ENCODE measurements at places on chromosomes 16 and 17.

DNA sequence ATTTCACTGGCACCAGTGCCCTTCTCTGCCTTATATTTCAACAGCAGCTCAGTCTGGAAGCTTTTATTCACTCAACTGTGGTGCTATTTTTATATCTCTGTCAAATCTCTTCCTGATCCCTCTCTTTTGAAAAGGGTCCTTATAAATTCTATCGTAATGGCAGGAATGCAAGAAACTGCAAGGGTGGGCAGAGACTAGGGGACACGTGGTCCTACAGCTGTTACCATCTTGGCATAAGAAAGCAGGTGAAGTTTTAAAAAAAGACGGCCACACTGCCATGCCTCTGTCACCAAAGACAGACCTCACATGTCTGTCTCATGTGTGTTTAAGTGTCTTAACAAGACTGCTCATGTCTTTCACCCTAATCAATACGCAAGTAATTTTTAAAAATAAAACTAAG lies 368.4 kb upstream of the CDH11 start:
- DNase-seq = no peak

DNA sequence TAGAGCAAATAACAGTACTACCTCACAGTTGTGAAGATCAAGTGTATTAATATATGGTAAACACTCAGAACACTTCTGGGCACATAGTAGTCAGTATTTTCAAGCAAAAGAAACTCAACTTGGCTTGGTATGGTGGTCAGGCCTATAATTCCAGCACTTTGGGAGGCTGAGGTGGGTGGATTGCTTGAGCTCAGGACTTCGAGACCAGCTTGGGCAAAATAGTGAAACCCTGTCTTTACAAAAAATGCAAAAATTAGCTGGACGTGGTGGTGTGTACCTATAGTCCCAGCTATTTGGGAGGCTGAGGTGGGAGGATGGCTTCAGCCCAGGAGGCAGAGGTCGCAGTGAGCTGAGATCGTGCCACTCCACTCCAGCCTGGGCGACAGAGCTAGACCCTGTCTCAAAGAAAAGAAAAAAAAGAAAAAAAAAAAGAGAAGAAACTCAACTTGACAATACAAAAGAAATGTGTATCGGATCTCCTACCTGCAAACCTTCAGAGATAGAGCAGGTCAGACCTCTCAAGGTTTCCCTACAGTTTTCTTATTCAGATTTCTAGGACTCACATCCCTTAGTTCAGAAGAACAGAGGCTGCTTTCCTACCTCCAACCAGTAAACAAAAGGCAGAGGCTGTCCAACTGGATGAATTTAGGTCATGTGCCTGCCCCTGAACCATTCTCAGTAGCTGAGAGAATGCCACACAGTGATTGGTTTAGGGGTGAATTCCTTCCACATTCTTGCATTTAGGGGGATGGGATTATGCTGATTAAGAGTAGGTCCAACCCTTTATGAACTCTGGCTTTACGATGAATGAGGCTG lies 1.7 kb upstream of the KPNA2 start:
- DNase-seq = no peak

DNA sequence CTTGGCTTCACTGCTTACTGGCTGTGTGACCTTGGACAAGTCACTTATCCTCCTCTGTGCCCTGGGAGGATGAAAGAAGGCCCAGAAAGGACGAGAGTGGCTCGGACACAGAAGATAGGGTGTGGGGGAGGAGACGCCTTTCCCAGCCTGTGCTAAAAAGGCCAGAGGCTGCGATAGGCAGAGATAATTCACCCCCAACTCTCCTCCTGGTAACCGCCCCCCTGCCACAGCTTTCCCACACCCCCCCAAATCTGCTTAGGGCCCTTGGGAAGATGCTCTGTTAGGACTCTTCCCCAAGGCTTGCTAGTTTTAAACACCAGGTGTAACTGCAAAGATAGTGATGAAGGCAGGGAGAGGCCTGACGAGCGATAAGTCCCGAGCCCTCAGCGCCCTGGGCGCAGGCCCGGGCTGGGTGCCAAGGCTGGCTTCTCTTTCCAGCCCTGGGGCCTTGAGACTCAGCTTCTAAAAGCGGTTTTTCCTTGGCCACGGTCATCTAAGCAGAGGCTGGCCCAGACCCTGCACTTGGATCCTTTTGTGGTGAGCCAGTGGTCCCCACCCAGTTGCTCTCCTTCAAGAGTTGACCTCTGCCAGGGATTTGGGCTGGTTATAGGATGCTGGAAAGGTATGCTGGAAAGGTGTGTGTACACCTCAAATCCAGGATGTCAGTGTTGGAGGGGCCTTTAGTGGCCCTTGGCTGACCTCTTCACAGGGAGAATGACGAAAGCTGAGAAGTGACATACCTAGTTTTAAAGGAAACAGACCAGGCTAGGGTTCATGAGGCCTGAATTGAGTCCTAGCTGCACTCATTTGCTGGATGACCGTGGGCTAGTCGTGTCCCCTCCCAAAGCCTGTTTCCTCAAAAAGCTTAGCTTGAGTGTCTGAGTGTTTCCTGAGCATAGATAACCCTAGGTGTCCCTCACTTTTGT lies 3.4 kb upstream of the PPP1R9B start:
- DNase-seq = no peak

- DNase-seq = no peak
Measured at GRCh38 chr17:22268912-22269220, 576.5 kb downstream of the KCNJ18 start.

- no peak for DNase-seq
Measured at GRCh38 chr17:50550661-50551432, 3.9 kb downstream of the SPATA20 start.

- no peak for DNase-seq
Measured at GRCh38 chr16:11684231-11685025, 16.2 kb downstream of the SNN start.

GRCh38 chr16:8614435-8615029 lies 7.0 kb upstream of the METTL22 start:
- DNase-seq = no peak

- no peak for DNase-seq
Measured at GRCh38 chr17:11986942-11987329, 10.3 kb downstream of the ZNF18 start.

DNA sequence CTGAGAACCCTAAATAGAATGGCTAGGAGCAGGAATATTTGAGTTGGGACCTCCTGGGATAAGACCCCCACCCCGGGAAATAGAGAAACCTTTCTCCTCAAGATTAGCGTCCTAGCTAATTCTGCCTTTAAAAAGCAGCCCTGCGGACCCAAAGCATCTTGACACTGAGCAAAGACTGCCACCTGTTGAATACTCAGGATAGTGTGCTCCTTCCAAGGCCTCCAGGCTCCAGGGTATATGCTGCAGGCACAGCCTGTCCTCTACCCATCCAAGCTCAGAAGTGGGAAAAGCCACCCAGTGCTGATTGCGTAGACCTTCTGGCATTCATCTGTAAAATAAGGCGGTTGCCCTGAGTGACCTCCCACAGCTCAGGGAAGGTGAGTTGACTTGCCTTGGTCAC lies 456.2 kb upstream of the DYNLRB2 start:
- DNase-seq = no peak

DNA sequence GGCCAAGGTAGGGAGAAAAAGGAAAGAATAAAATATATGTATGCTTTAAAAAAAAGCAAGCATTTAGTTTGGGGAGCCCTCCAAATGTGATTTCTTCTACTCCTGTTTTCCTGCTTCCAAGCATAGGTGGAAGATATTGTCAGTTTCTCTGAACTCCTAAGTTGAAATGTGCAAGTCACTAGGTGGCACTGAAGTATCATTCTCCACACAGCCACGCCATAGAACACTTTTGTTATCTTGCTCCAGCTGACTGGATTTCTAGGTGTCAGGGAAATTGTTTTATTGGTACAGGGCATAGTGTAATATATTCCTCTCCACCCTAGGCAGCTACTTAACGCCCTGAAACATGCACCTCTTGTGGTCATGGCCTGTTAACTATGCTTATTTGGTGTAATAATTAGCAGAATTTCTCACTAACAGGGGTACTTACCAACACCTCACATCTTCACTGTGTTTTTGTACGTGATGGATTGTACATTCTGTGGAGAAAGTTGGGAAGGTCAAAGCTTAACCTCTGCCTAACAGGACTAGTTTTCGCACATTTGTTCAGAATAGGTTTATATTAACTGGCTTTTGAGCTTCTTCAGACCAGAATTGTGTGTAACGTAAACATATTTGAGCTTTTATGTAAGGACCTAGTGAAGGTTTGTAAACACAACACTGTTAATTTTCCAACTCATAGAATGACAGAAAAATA lies 69.3 kb downstream of the FTO start:
- no peak for DNase-seq

DNA sequence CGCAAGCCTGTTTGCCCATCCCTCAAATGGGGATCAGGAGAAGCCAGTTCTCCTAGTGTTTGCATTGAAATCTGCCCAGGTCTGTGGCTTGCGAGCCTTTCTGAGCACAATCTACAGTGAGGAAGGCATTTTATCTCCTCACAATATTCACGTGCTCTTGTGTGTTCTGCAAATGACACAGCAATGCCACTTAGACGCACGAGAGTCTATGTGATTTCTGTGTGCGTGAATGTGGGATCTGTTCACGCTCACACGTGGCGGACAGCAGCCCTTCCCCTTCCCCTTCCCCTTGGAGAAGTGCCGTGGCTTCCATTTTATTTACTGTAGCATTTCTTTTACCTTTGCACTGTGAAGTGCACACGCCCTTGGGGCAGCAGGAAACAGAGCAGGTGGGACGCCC lies 17.7 kb upstream of the CBFA2T3 start:
- no peak for DNase-seq

- no peak for DNase-seq
Measured at GRCh38 chr16:67163164-67163998, 1.2 kb upstream of the HSF4 start.

GRCh38 chr16:68768175-68768574 lies 31.1 kb downstream of the CDH1 start:
- no peak for DNase-seq

GRCh38 chr17:71824671-71825070 lies 296.1 kb upstream of the SOX9 start:
- DNase-seq = no peak

DNA sequence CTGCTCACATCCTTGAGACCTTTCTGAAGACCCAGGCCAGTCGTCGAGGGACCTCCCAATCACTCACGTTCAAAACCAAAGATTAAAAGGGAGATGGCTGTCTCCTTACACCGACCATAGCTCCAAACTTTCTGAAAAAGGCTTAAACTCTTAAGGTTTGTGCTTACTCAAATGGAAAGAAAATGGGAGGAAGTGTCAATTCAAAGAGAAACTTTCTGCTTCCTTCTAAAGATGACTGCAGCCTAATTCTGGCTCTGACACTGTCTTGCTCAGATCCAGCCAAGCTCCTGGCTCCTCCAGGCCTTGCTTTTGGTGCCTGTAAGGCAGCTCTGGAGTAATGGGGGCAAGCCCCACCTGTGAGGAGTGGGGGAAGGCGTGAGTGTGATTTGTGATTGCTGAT lies 54.9 kb upstream of the WSB1 start:
- no peak for DNase-seq

DNA sequence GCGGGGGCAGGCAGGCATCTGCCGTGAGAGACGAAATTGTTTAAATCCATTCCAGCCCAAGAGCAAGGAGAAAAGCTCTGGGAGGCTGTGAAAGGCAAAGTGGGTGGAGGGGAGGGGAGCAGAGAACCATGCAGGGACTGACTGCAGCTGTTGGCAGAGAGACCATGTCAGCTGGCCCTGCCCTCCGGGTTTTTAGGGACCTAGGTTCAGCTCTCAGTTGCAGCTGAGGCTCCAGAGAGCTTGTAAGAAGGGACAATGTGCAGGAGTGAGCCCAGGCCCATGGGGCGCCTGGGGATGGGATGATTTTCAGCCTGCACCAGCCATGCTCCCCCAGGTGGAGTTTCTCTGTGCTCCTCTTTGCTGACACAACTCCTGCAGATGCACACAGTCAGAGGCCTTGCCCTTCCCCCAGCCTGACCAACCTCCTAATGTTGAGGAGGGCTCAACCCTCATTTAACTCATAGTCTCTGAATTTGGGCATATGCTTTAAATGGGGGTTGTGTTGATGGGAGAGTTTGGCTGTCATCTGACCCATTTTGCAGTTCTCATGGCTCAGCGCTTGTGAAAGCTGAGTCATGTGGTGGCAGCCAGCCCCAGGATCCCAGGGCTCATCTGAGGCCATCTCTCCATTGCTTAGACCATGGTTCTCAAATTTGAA lies 70.9 kb downstream of the PLXDC1 start:
- DNase-seq = no peak

- DNase-seq = no peak
Measured at GRCh38 chr17:7854078-7854777, 638 bp upstream of the TMEM88 start.

GRCh38 chr17:74525781-74526288 lies 5.4 kb downstream of the CD300LB start:
- DNase-seq = no peak

GRCh38 chr16:56554441-56554840 lies 10.4 kb upstream of the MT4 start:
- no peak for DNase-seq

DNA sequence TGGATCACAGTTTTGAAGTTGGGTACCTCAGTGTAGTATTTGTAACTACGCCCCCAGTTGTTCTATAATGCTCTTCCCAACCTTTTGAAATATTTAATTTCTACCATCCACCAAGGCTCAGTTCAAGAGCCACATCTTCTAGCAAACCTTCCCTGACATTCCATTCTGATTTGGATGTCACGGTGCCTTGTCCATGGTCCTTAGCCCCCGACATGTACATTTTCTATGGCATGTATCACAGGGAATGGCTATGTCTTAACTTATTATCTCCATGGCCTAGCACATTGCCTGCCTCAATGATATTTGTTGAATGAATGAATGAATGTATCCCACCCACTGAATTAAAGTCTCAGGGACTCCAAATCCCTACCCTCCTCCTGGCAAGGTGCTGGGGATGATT lies 6.4 kb upstream of the KRT28 start:
- DNase-seq = no peak

GRCh38 chr16:27365142-27366089 lies 36.6 kb upstream of the IL21R start:
- DNase-seq = no peak

DNA sequence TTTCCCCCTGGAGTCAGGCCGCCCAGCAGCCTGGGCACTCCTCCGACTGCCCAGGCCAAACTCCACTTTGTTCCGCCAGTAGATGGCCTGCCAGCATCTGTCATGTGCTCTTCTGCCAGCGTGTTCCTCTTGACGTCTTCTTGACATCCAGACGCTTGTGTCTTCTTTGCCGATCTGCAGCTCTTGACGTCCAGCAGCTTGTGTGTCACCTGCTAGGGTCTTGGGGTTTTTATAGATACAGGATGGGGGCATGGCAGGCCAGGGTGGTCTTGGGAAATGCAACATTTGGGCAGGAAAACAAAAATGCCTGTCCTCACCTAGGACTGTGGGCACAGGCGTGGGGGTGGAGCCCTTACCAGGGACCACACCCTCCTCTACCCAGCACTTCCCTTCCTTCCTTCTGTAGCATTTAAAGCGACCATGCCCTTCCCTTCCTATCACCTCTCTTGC lies 88.7 kb downstream of the BMERB1 start:
- DNase-seq = no peak

Measured in activated CD4-positive, alpha-beta T cell treated with anti-CD3 and anti-CD28 coated beads for 4 hours (primary cell).